ENCODE measurements at places on chromosomes 11 and 22. TPM values are rescaled to one million over a fixed set of nuclear protein-coding genes. Genes with fewer than 3 reads are reported as not detected.

The LMO1 gene
- not detected for total RNA-seq

The TRPC6 gene
- 1.4 TPM for total RNA-seq

GRCh38 chr22:48635816-48636215 lies 1191.9 kb downstream of the BRD1 start:
- H3K4me3 ChIP-seq: no peak overlapping the region
- H3K27ac ChIP-seq: no peak overlapping the region
- H3K27me3 ChIP-seq: no peaks in the 10 kb centered on the region
- H3K36me3 ChIP-seq: no peaks in the 10 kb centered on the region

DNA sequence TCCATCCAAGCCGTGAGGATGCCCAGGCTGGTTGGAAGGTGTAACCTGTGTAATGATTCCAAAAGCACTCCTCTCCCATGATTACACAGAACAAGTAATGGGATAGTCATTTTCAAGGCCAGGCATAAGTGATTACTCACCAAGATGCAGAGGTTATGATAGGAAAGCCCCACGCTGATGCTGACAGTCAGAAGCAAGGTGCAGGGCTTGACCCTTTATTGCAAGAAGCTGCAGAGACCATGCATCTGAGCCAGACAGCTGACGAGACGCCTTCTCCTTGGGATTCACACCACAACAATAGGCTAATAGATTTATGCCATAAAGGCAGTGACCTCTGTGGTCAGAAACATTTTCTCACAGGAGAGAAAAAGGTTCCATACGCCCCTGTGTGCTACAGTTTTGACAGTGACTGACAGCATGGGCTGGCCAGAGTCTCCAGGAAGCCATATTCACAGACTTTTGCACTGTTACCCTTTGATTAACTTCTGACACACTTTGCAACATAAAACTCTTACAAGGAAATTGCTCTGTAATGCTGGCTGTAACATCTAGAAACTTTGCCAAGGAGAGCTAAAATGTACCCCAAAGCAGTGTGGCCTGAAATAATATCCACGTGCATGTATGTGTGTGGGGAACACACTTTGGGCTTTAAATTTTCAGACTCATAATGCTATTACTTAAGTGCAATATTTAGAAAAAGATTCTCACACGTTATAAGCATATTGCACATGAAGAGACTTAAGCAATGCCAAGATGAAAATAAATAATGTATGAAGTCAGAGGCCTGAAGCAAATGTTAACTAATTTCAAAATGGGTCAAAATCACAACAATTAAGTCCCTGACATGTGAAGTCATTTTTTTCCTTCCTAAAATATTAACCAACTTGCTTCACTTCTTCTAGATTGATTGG lies 1079.0 kb upstream of the TENM4 start:
- DNase-seq: no peak
- peaks cover 24% of the 10 kb centered on the region for H3K4me1 ChIP-seq
- H3K4me3 ChIP-seq: no peak overlapping the region
- no peaks in the 10 kb centered on the region for H3K27me3 ChIP-seq

- H3K27me3 ChIP-seq: no peaks in the 10 kb centered on the region
- H3K27ac ChIP-seq: peak overlapping the region; percentile 87
- no peak overlapping the region for H3K4me3 ChIP-seq
- peaks cover 24% of the 10 kb centered on the region for H3K4me1 ChIP-seq
- DNase-seq: no peak
These were observed 31.6 kb upstream of the HMOX1 start for GRCh38 chr22:35349368-35349703.

GRCh38 chr22:36571991-36572390 lies 43.0 kb upstream of the EIF3D start:
- H3K4me3 ChIP-seq: no peak overlapping the region
- H3K27me3 ChIP-seq: peaks cover 5% of the 10 kb centered on the region
- H3K36me3 ChIP-seq: no peaks in the 10 kb centered on the region
- DNase-seq: no peak
- H3K27ac ChIP-seq: no peak overlapping the region
- H3K4me1 ChIP-seq: no peaks in the 10 kb centered on the region

DNA sequence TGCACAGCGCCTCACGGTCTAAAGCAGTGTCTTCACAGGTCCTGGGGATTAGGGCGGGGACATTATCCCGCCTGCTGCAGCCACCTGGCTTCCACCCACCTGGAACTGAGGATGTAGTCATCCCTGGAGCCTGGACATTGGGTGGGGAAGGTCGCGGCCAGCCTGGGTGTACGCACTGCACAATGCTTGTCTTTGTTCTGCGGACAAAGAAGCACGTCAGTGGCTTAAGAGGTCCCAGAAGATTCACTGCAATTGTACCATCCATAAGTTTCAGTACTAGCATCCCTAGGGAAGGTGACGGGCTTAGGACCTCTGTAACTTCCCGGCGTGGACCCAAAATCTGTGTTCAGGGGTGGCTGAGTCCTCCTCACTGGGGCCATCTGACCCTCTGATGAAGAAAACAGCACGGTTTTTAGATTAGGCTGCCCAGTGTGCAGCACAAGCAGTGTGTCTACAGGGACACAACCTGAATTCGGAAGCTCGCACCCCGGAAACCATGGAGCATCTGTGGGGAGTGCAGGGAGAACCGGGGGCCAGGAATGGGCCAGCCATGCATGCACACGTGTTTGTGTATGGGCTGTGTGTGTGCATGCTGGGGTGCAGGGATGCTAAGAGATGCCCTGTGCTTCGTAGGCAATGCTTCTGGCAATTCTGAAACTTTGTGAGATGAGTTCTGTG lies 342.6 kb upstream of the B3GAT1 start:
- no peak for DNase-seq
- no peak overlapping the region for H3K4me3 ChIP-seq
- no peaks in the 10 kb centered on the region for H3K36me3 ChIP-seq
- H3K27me3 ChIP-seq: no peaks in the 10 kb centered on the region
- no peak overlapping the region for H3K27ac ChIP-seq
- no peaks in the 10 kb centered on the region for H3K4me1 ChIP-seq

DNA sequence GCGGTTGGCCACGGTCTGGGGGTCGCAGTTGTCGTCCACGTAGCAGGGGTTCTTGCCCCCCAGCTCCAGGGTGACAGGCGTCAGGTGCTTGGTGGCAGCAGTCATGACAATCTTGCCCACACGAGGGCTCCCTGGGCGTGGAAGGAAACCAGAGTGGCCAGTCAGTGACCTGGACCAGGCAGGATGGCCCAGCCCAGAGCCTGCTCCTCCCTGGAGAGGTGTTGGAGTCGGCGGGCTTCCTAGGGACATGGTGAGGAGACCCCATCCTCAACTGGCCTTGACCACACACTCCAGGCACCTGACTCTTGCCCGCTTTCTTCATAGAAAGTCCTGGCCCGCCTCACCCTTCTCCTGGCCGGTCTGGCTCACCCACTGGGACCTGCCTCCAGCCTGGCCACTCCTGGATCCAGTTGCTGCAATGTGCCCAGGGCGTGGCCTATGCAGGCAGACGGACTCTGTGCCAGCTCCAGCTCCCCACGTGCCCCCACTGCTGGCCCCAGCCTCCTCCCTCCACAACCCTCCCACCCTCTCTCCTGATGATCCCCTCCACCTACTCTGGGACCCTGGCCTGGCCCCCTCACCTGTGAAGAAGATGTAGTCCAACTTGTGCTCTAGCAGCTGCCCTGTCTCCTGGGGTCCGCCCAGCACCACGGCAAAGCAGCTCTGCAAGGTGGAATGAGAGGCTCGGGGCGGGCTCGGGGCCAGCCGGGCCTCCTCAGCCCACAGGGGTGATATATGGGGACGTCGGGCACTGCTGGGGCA lies 8.7 kb downstream of the ALDH3B2 start:
- H3K4me3 ChIP-seq: no peak overlapping the region
- DNase-seq: peak; percentile 59

DNA sequence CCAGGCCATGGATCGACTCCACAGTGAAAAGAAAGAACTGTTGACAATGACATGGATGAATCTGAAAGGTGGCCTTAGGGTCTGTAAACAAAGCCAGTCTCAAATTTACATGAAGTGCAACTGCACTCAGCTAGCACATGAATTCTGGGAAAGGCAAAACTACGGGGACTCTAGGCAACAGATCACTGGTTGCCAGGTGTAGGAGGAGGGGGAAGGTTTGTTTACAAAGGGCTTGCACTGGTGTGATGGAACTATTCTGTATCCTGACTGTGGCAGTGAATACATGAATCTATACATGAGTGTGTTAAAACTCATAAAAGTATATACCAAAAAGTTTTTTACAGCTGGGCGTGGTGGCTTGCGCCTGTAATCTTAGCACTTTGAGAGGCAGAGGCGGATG lies 27.3 kb downstream of the ALX4 start:
- H3K36me3 ChIP-seq: no peaks in the 10 kb centered on the region
- H3K27ac ChIP-seq: no peak overlapping the region
- H3K4me3 ChIP-seq: no peak overlapping the region
